ENCODE measurements at places on chromosomes 6 and 20. TPM values are rescaled to one million over a fixed set of nuclear protein-coding genes. Genes with fewer than 3 reads are reported as not detected.

DNA sequence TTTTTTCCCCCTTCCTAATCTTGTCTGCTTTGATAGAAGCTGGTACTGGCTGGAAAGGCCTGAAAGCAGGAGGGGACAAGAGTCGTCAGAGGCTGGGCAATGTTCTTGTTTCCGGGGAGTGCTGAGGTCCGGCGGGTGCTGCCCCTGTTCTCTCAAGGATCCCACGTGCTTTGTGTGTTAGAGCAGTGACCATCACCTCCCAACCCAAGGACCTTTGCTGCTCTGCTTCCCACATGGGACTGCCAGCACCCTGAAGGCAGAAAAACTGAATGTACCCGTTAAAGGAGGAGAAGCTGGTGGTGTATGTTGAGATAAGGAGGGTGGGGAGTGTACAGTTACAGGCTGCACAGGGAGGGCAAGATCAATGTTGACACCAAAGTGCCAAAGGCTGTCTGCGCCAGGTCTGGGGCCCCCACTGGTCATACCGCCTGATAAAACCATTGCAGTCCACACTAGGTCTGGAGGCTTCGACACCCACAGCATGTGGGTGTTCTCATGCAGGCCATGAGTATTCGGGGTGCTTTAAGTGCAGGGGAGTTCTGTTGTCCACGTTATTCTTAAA lies 15.0 kb downstream of the C20orf173 start:
- DNase-seq = no peak

DNA sequence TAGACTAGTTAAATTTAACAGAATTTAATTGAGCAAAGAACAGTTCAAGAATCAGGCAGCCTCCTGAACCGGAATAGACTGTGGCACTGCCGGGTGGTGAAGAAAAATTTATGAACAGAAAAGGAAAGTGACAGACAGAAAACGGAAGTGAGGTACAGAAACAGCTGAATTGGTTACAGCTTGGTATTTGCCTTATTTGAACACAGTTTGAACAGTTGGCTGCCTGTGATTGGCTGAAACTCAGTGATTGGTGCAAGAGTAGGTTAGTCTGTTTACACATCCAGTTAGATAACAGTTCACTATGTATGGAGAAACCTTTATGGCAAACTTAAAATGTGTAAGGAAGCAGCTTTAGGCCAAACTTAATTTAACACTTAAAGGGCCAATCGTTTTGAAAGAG lies 116.0 kb upstream of the CITED2 start:
- DNase-seq = no peak

XKR7 gene
- total RNA-seq = not detected

TRIM10 gene
- 5.4 TPM for total RNA-seq

GRCh38 chr6:87904011-87904410 lies 143.6 kb upstream of the SPACA1 start:
- no peak for DNase-seq

DNA sequence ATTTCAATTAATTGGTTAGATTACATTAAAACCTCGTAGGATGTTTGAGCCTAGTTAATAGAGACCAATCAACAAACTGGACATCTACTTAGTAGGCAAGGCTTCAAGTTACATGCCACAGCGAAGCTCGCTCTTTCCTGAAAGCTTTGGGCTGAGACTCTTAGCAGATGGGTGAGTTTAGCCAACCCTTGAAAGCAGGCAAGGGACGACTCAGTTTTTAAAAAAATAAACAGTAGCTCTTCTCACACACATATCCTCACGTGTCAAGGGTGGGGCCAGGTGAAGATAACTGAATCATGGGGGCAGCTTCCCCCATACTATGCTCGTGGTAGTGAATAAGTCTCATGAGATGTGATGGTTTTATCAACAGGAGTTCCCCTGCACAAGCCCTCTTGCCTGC lies 775 bp downstream of the MTFR2 start:
- no peak for DNase-seq

PRR18 gene
- not detected for total RNA-seq

- no peak for DNase-seq
Observed at GRCh38 chr6:43728586-43728985, 41.0 kb upstream of the MRPS18A start.

- DNase-seq = no peak
Observed at GRCh38 chr20:14644306-14645097, 307.1 kb upstream of the FLRT3 start.

- DNase-seq = no peak
Observed at GRCh38 chr6:127971945-127972391, 71.1 kb upstream of the THEMIS start.

SOBP gene
- 11.0 TPM for total RNA-seq

GRM1 gene
- total RNA-seq = not detected

- no peak for DNase-seq
Observed at GRCh38 chr20:61724376-61724775, 341.3 kb downstream of the TAF4 start.

DNA sequence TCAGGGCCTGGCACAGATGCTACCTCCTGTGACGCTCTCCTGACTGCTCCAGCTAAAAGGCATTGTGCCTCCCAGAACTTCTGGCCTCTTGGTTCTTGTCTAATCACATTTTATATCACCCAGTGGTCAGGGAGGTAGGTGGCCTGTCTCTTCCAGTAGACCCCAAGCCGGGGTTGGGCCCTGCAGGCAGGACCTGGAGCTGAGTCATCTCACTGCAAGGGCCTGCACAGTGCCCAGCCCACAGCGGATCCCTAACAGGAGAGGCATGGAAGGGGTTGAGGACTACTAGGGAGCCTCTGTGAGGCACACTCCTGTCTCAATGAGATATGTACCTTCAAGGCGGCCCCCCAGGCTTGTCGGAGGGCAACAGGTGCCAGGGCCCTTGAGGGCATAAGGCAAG lies 6.4 kb downstream of the LEMD2 start:
- no peak for DNase-seq

TFAP2A gene
- total RNA-seq = 0.89 TPM

DNA sequence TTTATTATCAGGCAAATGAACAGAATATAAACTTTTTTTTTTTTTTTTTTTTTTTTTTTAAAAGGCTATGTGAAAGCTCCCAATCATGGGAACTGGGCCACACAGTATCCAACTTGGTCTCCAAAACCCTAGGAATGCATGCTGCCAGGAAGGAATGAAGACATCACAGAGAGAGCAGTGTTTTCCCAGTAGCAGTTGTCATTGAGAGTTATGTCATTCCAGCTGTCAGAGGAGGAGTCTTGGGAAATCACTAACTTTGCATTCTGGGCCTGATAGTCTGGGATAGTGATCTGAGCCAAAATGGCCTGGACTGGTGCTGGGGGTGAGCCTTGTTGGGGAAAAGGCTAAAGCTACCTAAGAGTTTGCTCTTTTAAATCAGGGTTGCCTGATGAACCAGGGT lies 231.3 kb upstream of the MAP3K7 start:
- no peak for DNase-seq

PPP1R16B gene
- total RNA-seq = 4.1 TPM

DNA sequence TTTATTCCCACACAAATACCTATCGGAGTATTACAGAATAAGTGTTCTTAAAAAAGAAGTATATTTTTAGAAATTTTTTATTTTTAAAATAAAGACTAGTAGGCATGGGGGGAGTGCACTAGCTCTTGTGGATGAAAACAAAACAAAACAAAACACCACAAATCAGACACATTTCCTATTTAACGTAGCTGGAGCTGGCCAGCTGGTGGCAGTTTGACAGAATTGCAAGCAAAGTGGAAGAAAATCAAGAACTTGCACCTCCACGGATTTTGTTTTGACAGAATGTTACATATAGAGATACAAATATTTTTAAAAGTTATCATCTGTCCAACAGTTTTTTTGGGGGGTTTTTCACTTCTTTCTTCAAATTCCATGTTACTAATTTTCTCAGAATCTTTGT lies 63.6 kb upstream of the SNRPB2 start:
- DNase-seq = no peak

- no peak for DNase-seq
Observed at GRCh38 chr6:43393602-43394001, 24.2 kb upstream of the ZNF318 start.

- no peak for DNase-seq
Observed at GRCh38 chr6:169824848-169825557, 73.6 kb downstream of the ERMARD start.

DEFB132 gene
- total RNA-seq = not detected

COL11A2 gene
- total RNA-seq = 0.66 TPM

STAU1 gene
- 111 TPM for total RNA-seq

GRCh38 chr6:155517294-155517693 lies 61.7 kb upstream of the NOX3 start:
- DNase-seq = no peak

DNA sequence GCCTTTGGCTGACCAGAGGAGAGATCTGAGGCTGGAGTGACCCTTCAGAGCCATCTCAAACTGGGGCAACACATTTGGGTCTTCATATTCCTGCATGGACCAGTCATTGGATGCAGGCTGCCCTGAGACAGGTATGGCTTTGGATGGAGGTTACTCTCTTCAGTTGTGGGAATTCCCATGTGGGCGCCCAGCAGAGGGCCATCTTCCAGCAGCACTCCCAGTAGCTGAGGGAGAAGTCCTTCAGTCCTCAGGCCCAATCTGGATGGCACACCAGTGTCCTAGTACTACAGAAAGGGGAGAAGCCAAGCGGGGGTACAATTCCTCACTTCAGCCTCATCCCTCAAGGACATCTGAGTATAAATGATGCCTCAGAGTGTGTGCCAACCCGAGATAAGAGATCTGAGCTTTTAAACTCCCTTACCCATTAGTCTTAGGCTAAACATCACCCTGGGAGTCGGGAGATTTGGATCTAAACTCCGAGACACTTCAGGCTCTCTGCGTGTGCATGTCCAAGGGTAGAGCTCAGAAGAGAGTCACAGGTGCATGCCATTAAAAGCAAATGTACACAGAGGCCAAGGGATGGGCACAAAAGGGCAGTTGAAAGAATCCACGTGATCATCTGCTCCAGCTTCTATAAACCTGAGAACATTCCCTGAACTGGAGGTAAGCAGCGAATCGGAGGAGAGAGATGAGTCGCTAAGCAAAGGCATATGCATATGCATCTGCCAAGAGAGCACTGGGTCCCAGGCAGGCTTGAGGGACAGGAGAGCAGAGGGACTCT lies 204.6 kb downstream of the CD83 start:
- DNase-seq = peak; percentile 32

GRCh38 chr6:37835923-37836322 lies 16.4 kb downstream of the ZFAND3 start:
- DNase-seq = no peak

GRCh38 chr20:1875762-1876161 lies 19.4 kb upstream of the SIRPA start:
- DNase-seq = no peak

DNA sequence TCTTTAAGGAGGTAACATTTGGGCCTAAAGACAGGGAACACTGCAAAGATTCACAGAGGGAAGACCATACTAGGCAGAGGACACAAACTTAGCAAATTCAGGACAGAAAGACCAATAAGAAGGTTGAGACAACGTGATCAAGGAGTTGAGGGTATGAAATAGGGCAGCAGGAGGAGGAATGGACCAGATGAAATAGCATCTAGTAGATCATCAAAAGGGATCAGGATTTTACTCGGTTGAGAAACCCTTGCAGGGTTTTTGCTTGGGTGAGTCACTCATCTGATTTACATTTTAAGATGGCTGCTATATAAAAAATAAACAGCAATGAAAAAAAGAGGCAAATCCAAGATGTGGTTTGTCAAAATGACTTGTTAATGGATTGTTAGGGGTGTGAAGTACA lies 4.7 kb downstream of the BCLAF1 start:
- no peak for DNase-seq

GRCh38 chr6:21850691-21851090 lies 257.1 kb downstream of the SOX4 start:
- DNase-seq = no peak
